Activated T-cell treated with anti-CD3 and anti-CD28 coated beads, Interleukin-2, amount 50 U/mL, for 72 hours (primary cell): ENCODE measurements at places on chromosomes 13 and 19. TPM values are rescaled to one million over a fixed set of nuclear protein-coding genes. Genes with fewer than 3 reads are reported as not detected.

Gene KANK3
- total RNA-seq: 1.6 TPM

Gene ZNF625
- 3.2 TPM for total RNA-seq

GRCh38 chr13:84655677-84656076, 773.4 kb upstream of the SLITRK1 start:
- no peak overlapping the region for H3K27ac ChIP-seq
- H3K4me1 ChIP-seq: no peaks in the 10 kb centered on the region

DNA sequence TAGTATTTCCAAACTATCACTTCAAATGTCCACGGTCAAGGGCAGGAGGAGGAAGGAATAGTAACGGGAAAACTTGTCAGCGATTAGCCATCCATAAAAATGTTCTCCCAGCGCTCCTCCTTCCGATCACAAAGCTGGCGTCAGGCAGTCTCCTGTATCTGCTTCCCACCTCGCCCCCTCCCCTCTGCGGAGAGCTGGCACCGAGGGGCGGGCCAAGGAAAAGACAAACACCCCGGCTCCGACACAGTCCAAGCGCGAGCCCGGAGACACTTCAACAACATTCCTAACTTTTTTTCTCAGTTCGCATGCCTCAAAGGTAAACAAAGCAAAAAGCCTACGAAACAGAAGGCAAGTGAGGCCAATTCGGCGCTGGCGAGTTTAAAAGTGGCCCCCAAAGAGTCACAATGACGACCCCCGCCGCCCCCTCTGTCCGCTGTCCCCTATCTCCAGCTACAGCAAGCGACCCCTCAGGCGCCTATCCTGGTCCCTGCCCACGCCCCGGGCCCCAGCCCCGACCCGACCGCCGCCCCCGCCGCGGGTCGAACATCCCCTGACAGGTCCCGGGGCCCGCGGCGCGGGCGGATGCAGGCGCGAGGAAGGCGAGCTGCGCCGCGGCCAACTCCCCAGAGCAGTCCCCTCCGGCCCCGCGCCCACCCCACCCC, 736 bp downstream of the SMAD9 start:
- H3K4me1 ChIP-seq: no peaks in the 10 kb centered on the region
- H3K36me3 ChIP-seq: peaks cover 1% of the 10 kb centered on the region
- no peak overlapping the region for H3K27ac ChIP-seq
- peaks cover 69% of the 10 kb centered on the region for H3K27me3 ChIP-seq
- H3K4me3 ChIP-seq: peak overlapping the region; percentile 71

DNA sequence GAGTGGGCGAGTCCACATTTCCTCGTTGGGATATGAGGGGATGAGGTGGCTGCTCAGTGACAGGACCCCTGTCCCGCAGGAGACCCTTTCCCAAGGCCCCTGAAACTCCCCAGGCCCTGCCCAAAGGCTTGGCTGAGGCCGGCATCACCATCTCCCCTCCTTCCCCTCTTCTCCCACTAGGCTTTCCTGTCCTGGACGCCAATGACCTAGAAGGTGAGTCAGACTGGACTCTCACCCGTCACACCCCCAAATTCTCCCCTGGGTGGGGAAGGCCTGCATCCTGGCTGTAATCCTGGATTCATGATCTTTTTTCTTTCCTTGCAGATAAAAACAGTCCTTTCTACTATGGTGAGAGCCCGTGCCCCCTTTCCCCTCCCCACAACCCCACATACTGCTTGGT, 5.3 kb downstream of the FXYD3 start:
- no peak overlapping the region for H3K4me3 ChIP-seq
- no peaks in the 10 kb centered on the region for H3K36me3 ChIP-seq
- no peak for DNase-seq
- peaks cover 16% of the 10 kb centered on the region for H3K4me1 ChIP-seq
- H3K27ac ChIP-seq: no peak overlapping the region

DNA sequence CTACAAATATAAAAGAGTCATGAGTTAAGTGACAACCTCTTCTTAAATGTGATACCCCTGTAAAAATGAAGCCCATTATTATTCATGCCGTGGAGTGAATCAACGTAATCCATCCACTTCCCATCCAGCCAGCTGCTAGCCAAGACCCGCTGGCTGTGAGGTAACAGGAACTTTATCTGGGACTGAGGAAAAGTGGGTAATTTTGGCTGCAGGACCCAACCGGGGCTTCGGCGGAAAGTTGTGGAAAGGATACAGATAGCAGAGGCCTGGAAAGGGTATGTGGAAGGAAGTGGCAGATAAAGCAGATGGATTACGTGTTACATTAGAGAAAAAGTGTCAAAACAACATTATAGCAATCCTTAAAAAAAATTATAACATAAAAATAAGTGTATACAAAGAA, 48.3 kb downstream of the SLC7A1 start:
- H3K27me3 ChIP-seq: no peaks in the 10 kb centered on the region
- H3K4me1 ChIP-seq: peaks cover 52% of the 10 kb centered on the region
- H3K27ac ChIP-seq: no peak overlapping the region
- peaks cover 11% of the 10 kb centered on the region for H3K36me3 ChIP-seq
- no peak for DNase-seq
- H3K4me3 ChIP-seq: no peak overlapping the region

GRCh38 chr19:43504426-43505185, at the start of gene PHLDB3:
TSS of gene PHLDB3 (minus strand) at chr19:43504746. CDS start at chr19:43504118, 628 bp downstream.
- peaks cover 19% of the 10 kb centered on the region for H3K4me1 ChIP-seq
- no peaks in the 10 kb centered on the region for H3K27me3 ChIP-seq
- peak within 1 kb of the TSS; percentile 86 for H3K4me3 ChIP-seq
- peak; percentile 53 for DNase-seq

DNA sequence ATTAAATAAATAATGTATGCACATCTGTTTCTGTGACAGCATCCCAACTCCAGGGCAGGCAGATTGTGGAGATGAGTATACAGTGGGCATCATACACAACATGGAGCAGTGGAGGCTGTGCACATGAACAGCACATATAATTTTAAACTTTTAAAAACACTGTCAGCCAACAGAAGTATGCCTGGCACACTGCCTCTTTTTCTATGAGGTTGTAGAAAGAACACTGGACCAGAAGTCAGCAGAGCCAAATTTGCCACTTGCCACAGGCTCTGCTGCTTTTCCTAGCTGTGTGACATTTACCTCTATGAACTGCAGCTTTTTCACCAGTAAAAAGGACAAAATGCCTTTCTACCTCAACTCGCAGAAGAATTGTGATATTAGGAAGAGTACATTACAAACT, 118.7 kb downstream of the FRY start:
- no peak overlapping the region for H3K27ac ChIP-seq
- no peaks in the 10 kb centered on the region for H3K36me3 ChIP-seq
- H3K4me1 ChIP-seq: peaks cover 9% of the 10 kb centered on the region

DNA sequence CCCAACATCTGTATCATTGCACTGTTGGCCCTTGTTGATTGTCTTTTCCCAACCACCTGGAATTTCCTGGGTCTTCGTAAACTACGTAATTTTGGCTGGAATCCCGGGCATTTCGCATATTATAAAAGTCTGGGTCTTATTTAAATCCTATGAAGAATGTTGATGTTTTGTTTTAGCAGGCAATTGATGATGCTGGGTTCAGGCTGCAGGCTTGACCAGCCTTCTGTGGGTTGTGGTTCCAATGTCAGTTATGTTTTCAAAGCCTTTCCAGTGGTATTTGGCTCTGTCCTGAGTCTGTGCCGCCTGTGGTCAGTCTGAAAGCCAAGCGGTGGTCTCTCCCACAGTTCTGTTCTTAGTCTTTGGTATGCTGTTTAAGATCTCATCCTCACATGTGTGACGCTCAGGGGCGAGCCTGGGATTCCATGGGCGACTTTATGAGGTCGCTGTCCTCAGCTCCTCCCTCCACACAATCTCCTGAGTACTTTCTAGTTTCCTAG, 12.4 kb downstream of the SLC35E1 start:
- no peak for DNase-seq
- no peak overlapping the region for H3K4me3 ChIP-seq

Gene ZNF560
- total RNA-seq: 0.96 TPM

DNA sequence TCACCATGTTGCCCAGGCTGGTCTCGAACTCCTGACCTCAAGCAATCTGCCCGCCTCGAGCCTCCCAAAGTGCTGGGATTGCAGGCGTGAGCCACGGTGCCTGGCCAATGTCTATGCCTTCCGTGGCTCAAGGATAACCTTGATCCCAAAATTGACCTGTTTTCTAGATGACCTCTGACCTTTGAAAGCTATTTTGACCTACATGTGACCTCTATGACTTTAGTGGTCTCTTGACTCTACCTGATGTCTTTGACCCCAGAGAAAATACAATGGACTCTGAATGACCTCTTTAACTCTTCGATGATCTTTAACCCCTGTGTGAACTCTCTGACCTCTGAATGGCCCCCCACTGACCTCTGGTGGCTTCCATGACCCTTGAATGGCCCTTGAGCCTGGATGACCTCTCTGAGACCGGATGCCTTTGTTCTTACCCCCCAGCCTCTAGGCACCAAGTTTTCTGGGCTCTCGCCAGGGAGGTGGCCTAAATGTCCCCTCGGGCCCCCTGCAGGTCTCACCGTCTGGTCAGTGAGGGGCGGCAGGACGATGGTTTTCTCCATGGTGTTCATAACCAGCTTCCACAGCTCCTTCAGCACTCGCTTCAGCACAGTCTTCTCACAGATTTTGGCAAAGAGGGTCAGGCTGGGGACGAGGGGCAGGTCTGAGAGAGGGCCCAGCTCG, 63.7 kb downstream of the UNC13A start:
- no peaks in the 10 kb centered on the region for H3K36me3 ChIP-seq
- H3K4me1 ChIP-seq: peaks cover 5% of the 10 kb centered on the region
- no peak overlapping the region for H3K27ac ChIP-seq
- DNase-seq: no peak
